ENCODE measurements at places on chromosomes 3 and 15.
A peak's percentile ranks its signal among the peaks of the same experiment; 100 is the strongest.

- DNase-seq, result no peak
Observed at GRCh38 chr3:60146121-60146520, 1096.3 kb upstream of the CFAP20DC start.

- DNase-seq, result no peak
Observed at GRCh38 chr3:195873971-195874370, 34.4 kb downstream of the TNK2 start.

DNA sequence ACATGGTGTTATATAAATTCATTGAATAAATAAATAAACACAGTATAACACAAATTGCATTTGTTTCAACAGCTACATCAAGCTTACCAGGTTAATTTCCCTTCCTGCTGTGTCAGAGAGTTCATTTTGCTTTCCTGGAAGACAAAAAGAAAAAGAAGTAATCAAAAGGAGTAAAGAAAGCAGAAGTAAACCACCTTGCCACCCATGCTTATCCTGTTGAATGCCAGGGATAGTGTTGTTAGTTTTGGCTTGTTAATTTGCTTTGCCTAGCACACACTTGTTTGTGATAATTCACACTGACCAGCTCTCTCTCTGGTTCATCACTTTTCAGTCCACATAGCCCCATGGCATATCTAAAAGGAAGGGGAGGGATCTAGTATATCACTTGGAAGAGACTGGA is 29.6 kb downstream of the BTLA start:
- DNase-seq, result no peak

DNA sequence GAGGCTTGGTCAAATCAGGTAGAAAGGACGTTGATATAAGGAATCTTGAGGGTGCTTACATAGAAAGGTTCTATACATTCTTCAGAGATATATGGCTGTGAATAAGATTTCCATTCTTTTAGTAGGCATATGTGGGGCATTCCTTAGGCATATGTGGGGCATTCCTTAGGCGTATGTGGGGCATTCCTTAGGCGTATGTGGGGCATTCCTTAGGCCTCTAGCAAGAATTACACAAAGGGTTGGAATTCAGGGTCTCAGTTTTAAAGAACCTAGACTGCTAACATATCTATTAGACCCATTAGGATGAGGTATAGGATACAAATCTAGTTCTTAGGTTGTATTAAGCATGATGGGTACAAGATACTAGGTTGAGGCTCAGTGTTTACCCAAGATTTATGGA is 607.8 kb downstream of the SI start:
- no peak for DNase-seq

DNA sequence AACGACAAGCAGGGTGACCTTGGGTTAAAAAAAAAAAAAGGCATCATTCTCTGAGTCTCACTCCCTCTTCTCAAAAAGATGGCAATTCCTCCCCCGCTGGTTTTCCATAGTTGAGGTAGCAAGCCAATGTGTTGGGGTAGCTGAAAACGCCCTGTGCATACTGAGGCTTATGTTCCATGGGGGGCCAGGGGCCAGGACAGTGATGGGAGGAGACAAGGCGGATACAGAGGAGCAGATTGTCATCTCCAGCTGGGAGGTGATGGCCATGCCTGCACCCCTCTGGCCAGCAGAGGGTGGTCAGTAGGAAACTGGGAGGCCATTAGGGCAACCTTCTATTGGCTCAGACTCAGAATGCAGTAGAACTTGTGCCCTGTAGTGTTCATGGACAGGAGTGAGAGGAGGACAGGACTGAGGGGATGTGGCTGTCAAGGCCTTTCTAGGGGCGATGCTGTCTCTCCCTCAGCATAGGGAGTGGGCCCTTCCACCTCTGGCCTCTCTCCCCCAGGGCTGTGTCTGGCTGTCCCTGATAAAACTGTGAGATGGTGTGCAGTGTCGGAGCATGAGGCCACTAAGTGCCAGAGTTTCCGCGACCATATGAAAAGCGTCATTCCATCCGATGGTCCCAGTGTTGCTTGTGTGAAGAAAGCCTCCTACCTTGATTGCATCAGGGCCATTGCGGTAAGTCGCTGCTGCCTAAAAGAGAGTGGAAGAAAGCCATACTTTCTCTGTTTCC is 1.9 kb downstream of the TF start:
- DNase-seq, result no peak

- no peak for DNase-seq
Observed at GRCh38 chr15:44588541-44588940, 51.6 kb downstream of the EIF3J start.

- peak; percentile 66 for DNase-seq
Observed at GRCh38 chr3:50345586-50346234, at the start of gene ZMYND10. ZMYND10 (minus strand) TSS chr3:50345732; CDS start chr3:50345579, 153 bp downstream.

DNA sequence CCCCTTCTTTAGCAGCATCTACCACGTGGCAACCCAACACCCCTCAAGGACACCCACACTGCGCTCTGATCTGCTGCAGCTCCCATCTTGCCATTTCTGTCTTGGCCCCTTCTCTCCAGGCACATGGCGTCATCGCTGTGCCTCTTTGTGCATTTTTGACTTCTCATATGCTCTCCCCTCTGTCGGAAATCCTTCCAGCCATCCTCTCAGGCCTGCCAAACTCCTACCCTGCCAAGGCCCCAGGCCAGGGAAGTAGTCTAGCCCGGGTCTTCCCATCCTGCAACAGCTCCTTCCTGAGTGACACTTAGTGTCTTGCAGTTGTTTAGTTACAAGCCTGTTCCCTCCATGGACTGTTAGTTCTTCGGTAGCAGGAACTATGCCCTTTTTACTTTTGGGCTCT is 34.0 kb upstream of the CTXND1 start:
- no peak for DNase-seq

GRCh38 chr3:22713936-22714335 is 489.2 kb upstream of the UBE2E2 start:
- no peak for DNase-seq

- no peak for DNase-seq
Observed at GRCh38 chr3:125054062-125054448, 1.7 kb downstream of the HEG1 start.

DNA sequence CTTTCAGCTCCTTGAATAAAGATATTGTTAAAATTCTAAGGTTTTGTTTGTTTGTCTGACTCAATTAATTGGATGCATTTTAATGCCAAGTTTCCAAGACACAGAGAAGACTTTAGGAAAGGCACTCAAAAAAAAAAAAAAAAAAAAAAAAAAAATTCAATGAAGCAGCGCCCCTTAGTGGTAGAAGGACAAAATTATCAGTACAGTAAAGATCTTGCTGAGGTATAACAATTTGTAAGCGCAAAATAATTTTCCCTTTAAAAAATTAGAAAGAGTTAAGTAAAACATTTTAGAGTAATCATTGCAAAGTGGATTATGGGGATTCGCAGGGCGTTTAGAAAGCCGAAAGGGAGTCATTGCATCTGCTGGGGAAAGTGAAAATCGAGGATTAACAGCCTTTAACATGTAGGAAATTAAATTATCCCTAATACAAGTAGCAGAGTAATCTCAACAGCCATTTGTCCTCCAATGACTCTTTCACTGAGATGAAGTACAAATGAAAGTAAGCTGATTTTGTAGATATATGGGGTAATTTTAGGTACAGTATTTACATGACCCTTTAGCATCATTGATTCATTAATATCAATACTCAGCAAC is 5.8 kb upstream of the DIS3L start:
- DNase-seq, result no peak

DNA sequence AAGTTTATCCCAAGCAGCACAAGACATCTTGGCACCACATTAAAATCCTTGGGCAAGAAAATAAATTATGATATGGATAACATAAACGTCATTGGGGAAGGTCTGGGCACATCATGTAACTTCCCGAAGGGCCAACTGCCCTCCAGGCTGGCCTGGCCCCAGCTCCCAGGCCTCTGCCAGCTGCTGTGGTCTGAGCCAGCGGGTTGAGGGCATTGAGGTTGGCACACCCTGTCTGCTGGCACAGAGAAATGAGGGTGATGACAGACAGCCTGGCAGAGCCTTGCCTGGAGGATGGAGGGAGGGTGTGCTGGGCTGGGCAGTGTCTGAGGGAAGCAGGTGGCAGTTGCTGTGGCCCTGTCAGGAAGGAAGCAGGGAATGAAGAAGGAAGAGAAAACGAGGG is 3.3 kb upstream of the RBSN start:
- DNase-seq, result no peak

DNA sequence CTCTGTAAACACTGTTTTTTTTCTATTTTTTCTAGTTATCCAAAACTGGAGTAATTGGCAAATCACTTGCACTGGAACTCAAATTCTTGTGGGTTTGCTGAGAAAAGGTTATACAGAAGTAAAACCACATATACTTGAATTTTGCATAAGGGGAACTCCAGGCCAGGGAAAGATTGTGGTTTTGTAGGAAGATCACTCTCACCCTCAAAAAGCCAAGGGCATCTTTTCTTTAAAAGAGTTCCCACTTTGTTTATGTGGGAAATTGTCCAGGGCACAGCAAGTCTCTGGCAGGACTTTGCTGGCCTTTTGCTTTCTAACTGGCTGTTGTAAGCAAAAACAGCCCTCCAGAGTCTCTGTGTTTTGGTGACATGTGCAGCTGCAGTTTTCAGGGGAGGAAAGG is 340.3 kb upstream of the RBMS3 start:
- DNase-seq, result no peak

- no peak for DNase-seq
Observed at GRCh38 chr3:123322866-123323265, 121.1 kb downstream of the SEC22A start.

- DNase-seq, result no peak
Observed at GRCh38 chr15:34721802-34722438, 32.9 kb downstream of the GJD2 start.

DNA sequence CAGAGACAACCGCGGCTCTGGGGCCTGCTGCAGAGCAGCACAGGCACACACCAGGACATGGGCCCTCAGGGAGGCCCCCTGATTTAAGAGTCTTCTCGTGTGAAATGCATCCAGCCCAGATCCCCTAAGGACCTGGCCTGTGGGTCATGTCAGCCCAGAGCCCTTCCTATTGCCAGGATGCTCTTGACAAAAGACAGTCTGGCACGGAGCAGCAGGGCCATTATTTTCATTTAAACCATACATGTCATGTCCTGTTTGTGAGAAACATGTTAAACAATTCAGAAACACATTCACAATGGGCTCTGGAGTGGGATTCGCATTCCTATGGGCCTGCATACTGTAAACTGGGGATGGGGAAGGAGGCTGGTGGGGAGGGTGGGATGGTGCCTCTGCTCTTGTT is 367.4 kb upstream of the WNT5A start:
- no peak for DNase-seq
